Stimulated activated CD8-positive, alpha-beta memory T cell treated with anti-CD3 and anti-CD28 coated beads, Interleukin-15, amount 100 ng/mL, for 4 hours (primary cell): ENCODE measurements at places on chromosomes 16 and 17.

- no peak for DNase-seq
Measured at GRCh38 chr16:62477796-62478195, 441.6 kb upstream of the CDH8 start.

DNA sequence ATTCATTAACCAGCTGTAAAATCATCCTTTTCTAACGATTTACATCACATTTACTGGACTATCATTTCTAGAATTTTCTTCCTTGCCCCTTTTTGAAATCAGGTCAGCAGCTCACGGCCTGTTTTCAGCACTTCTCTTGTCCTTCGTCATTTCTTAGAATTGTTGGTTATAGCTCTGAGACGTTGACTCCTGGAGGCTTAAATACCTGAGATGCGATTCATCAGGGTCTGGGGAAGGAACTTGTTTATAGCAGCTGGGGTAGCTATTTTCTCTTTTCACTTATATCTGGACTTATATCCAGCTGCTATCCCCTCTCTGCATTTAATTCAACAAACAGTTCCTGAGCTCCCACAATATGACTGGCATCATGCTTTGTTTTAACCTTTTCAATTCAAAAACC, 338.7 kb upstream of the TNRC6C start:
- no peak for DNase-seq

GRCh38 chr16:22618842-22619241, 108.2 kb downstream of the NPIPB5 start:
- DNase-seq, result no peak

GRCh38 chr16:20410121-20410723, 888 bp downstream of the ACSM5 start:
- no peak for DNase-seq

DNA sequence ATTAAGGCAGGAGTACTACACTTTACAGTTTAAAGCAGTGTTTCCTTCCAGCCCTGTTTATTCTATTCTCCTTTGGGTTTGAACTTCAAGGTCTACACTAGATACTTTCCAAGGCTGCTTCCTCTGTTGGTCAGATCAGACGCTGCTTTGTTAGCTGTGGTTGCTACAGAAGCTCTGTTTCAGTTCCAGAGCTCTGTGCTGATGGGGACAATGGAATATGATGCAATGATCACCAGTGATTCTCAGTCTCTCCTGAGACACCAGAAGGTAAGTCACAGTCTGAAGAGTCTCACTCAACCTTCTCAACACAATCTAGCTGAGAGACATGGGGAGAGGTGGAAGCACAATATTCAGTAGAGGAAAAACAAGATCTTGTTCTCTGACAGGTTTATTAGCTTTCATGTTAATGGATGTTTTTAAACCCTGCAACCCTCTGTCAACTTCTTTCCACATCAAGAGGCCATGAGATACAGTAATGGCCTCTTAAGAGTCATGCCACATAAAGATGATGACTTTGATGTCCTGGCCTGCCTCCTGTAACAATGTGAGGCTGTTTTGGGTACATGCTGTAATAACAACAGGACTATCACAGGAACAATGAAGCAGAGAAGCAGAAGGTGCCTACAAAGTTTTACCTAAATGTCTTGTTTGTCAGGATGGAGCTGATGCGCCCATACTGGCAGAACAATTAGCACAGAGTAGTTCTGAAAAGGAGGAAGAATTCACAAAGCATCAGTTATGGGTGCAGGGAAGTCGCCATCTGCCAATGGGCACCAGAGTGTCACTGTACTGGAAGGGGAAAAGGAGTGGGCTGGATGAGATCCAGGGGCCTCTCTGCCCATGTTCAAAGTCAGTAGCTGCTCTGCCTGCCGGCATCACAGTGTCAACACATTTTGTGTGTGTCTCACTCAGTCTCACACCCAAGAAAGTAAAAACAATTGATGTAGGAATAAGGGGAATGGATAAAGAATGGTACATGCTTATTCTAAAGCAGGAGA, 33.4 kb downstream of the PSME3IP1 start:
- DNase-seq, result no peak

GRCh38 chr17:413706-414380, 61.2 kb upstream of the RPH3AL start:
- no peak for DNase-seq

GRCh38 chr16:79158337-79158736, 442.2 kb downstream of the MAF start:
- DNase-seq, result no peak

DNA sequence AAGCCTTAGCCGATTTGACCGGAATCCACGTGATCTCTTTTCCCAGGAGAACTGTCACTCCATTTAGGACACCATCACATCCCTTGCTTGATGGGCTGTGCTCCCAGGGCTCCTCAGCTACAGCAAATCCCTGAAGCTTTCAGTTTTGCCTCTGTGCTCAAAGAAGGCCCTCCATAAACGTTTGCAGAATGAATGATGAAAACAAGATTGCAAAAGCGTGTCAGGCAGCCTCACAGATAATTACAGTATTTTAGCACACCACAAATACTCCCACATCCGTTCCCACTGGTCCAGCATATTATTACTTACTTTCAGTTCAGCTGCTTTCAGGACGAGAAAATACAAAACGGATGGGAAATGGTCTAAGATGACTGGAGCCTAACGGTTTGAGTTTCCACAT, 84.6 kb downstream of the USP31 start:
- no peak for DNase-seq

DNA sequence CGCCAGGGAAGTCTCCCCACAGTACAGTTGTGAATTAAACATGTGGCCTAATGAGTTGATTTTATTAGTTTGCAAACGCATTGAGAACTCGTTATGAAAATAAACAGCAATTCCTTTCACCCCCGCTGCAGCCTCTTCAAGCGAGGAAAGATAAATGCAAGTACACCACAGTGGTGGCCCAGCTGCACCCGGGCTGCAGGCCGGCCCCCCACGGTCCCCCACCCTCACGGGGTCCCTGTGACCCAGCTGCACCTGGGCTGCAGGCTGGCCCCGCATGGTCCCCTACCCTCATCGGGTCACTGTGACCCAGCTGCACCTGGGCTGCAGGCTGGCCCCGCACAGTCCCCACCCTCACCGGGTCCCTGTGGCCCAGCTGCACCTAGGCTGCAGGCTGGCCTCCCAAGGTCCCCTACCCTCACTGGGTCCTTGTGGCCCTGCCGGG, 32.2 kb downstream of the SDK2 start:
- no peak for DNase-seq

DNA sequence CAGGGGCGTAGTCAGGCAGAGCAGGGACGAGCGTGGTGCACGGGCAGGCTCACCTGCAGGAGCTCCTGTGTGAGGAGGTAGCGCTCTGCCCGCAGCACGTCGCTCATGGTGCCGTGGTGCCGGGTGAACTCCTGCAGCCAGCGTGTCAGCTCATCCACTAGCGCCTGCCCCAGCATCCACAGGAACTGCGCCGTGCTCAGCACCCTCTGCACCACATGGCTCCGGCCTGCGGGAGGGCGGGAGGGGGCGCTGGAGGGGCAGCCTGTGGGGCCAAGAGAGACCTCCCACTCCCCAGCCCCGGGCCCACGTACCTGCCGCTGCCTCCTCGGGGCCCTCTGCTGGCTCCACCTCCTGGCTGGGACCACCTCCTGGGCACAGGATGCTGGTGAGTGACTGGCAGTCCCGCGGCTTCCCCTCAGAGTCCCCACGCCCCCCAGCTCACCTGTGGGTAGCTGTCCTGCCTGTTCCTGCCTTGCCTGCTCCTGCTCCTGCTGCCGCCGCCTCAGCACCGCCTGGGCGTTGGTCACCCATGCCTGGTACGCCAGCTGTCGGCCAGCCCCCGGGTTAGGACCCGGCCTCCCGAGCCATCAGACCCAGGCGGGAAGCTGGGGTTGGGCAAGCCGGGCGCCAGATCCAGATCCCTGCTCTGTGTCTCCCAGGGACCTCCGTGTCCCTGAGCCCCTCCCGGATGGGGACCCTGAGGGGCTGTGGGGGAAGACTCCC, 16.6 kb downstream of the CTU2 start:
- no peak for DNase-seq

DNA sequence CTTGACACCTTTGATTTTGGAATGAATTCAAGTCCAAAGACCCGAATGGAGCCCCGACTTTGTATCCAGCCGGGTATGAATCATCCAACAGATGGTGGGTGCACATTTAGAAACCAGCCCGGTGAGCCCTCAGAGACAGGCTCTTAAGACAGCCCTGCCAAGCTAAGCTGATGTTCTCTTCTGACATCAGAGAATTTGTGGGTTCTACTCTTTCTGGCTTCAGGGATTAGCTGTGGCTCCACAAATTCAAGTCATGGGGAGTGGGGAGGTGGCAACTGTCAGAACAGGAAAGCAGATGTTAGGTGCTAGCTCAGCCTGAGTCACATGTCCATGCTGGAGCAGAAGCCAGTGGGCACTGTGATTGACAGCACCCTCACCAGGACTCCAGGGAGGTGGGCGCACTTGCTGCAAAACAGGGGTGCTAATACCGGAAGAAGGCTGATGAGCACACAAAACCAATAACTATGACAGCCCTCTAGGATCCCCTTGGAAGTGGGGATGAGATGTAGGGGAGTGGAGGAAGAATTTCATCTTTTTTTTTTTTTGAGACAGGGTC, 31.4 kb upstream of the XYLT2 start:
- DNase-seq, result no peak

DNA sequence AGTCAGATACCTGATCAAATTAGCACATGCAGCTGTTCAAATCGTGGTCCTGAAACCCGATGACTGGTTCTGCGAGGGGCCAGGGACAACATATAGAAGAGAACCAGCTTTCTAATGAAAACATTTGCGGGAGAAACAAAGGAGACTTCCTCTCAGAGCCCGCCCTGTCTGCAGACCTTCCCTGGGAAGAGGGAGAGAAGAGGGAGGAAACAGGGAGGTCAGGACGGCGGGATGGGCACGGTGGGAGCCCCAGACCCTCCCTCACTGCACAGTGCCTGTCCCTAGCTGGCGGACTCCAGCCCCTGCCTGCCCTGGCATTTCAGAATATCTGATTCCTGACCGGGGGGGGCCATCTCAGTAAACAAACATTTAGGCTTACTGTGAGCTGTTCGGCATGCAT, 317.3 kb downstream of the FOXL1 start:
- no peak for DNase-seq

- DNase-seq, result no peak
Measured at GRCh38 chr16:75264457-75264998, 13.1 kb upstream of the BCAR1 start.

DNA sequence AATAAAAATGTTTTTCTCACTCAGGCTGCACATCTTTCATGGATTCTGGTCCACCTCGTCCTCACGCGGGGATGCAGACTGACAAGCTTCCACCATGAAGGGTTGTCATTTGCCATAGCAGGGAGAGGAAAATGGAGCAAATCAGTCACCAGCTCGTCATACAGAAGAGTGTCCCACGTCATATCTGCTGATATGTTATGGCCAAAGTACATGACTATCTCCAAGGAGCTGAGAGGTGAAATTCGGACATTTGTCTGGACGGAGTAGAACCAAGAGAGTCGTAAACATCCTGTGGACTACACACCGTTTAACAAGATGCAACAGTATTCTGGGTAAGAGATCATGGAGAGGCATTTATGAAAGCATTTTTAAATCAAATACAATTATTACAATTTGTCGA, 75.3 kb upstream of the MYOCD start:
- DNase-seq, result no peak

DNA sequence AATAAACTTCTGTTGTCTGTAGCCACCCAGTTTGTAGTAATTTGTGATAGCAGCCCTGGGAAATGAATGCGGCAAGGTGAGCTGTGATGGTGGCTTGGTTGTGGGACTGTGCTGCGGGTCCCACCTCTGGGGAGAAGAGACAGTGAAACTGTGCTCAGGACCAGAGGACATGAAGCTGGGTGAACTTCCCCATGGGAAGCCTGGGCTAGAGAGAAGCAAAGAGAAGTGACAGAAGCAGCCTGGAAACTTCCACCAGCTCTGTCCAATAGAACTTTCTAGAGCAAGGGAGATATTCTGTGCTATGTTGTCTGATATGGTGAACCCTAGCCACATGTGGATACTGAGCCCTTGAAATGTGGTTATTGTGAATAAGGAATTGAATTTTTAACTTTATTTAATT, 51.5 kb upstream of the EMP2 start:
- no peak for DNase-seq

DNA sequence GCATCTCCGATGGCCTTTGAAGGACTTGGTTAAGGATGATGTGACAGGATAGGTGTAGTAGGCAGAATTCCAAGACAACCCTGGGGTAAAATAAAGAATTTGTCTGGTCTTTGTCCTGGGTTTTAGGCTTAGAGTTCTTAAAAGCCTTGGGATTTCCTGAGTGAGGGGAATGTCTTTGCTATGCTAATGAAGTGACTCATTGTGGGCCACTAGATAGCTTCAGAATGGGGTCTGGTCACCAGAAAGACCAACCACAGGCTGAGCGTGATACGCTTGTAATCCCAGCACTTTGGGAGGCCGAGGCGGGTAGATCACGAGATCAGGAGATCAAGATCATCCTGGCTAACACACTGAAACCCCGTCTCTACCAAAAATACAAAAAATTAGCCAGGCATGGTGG, 182.8 kb upstream of the TOX3 start:
- DNase-seq, result no peak

DNA sequence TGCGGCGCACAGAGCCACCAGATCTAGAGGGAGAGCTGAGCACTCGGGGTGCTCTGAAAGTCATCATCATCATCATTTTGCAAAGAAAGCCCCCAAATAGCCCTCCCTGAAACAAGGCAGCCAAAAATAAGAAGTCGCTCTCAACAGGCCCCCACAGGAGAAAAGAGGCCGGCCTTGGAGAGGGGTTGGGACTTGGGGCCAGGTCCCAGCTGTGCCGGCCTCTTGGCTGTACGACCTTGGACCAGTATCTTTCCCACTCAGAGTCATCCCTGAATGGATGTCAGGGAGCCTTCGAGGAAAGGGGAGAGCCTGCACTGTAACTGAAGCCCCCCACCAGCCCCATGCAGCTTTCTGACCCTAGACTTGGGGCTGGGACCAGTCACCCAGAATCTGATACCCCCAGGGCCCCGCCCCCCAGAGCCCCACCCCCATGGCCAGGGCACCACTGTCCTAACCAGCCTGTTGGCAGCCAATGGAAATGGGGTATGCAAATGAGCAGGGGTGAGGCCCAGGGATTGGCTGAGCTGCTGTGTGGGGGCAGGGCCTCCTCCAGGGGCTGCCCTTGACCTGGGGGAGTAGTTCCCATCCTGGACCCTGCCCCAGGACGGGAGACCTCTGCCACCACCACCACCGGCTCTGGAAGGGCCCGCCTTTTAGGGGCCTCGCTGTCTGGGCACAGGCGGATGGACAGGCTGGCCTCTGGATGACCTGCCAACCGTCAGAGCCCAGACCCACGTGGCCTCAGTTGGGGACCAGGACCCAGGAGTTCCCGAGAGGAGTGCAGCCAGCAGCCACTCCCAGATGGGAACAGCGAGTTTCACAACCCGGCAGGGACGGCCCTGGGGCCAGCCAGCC, 15.4 kb downstream of the ZFPM1 start:
- DNase-seq, result no peak
